ENCODE measurements at places on chromosomes 3 and 15.
A peak's percentile ranks its signal among the peaks of the same experiment; 100 is the strongest.

GRCh38 chr15:75431270-75431669 lies 20.2 kb downstream of the SIN3A start:
- no peak for DNase-seq

- no peak for DNase-seq
These were observed 19.2 kb upstream of the PLA2G4F start for GRCh38 chr15:42175671-42176070.

DNA sequence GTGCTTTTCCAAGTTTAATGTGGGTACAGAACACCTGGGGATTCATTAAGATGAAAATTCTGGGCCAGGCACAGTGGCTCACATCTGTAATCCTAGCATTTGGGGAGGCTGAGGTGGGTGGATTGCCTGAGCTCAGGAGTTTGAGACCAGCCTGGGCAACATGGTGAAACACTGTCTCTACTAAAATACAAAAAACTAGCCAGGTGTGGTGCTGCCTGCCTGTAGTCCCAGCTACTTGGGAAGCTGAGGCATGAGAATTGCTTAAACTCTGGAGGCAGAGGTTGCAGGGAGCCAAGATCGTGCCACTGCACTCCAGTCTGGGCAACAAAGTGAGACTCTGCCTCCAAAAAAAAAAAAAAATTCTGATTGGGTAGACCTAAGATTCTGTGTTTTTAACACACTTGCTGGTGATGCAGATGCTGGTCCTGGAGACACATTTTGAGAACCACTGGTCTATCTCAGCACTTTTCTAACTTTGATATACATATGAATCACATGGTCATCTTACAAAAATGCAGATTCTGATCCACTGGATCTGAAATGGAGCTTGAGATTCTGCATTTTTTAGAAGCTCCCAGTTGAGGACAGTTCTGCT lies 223.8 kb upstream of the SATB1 start:
- DNase-seq = no peak

GRCh38 chr3:111715911-111716523 lies 120.9 kb upstream of the ZBED2 start:
- peak; percentile 6 for DNase-seq

DNA sequence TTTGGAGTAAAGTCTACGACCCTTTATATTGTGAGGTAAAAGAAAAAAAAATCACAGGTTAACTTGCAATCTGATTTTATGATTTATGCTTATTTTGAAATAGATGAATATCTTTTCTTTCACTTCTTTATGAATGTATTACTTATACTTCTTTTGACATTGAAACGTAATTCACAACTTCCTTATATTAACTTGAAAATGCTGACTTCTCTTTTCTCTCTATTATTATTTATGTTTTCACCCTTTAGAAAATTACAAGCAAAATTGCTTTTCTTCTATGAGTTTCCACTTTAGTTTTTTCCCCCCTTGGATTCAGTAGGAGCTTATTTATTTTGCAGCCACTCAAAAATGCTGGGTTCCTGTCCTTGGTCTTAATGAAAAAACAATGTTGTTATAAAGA lies 25.4 kb downstream of the ACP3 start:
- no peak for DNase-seq

DNA sequence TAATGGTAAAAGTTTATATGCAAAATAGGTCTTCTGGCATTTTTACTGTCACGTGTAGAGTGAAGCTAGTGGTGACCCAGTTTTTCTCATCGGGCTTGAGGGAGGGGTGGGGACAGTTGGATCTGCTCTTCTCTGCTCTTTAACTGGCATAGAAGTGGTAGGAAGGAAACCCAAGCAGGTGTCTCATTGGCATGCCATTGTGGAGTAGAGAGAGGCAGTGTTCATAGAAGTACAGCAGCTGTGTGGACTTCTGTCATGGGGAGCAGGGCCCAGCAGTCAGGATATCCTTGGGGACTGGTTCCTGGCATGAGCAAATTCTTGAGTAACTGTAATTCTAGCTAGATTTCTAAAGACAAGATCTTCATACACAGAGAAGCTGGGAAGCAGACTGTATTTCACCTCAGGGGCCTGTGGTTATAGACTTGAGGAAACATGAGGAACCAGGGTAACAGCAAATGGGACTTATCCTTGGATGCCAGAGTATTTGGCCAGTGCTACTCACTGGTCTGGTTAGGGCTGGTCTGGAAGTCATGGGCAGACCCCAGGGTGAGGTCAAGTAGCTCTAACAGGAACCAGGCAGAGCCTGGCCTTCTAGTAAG lies 42.9 kb downstream of the CDIN1 start:
- no peak for DNase-seq

GRCh38 chr15:92908713-92909057 lies 8.6 kb downstream of the CHD2 start:
- DNase-seq = no peak

DNA sequence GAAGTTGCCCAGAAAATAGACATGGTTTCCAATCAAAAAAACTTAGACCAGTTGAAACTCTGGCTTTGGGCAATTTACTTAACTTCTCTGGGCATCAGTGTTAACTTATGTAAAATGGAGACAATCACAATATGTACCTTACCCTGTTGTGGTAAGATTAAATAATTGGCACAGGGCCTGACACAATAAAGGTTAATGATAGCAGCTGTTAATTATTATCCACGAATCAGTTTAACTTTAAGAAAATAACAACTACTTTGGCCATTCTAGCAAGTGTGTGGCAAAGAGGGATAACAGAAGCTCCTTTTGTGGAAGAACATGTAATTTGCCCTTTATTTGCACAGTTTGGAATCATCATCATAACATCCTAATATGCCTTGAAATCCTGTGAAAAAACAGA lies 787.6 kb downstream of the FHIT start:
- DNase-seq = no peak

GRCh38 chr15:48191574-48192225 lies at the start of gene CTXN2:
TSS of gene CTXN2 (plus strand) at chr15:48191665. CDS start at chr15:48201301, 9,636 bp downstream.
- DNase-seq = no peak

DNA sequence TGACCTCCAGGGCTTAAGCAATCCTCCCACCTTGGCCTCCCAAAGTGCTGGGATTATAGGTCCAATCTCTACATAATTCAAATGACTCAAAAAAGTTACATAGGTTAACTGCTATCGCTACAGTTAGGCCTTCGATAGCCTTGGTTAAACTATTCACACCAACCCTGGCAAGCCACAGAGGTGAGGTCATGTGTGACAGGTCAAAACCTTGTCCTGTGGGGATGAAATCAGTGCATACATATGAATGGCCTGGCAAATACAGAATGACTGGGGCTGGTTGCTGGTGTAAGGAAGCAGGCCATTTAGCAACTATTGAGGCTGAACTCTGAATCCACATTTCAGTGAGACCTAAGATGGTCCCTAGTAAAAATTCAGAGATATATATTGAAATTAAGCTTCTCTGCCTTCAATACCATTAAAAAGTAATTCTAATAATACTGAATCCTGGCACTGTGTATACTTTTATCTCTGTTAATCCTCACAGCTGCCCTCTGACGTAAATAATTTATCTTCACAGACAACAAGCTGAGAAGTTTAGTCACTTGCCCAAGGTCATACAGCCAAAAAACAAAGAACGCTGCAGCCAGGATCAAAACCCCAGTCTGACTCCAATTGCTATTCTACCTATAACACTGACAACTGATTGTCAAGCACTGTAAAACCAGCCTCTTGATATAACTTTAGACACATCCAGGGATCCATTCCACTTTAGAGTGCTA lies 35.3 kb downstream of the MKRN2 start:
- DNase-seq = no peak

- no peak for DNase-seq
These were observed 95.0 kb upstream of the PLSCR4 start for GRCh38 chr3:146345900-146346299.

GRCh38 chr15:90132437-90132836 lies 30.2 kb upstream of the IDH2 start:
- DNase-seq = no peak

GRCh38 chr3:66121318-66121717 lies 82.6 kb upstream of the MAGI1 start:
- DNase-seq = no peak

GRCh38 chr3:24810881-24811280 lies 316.2 kb upstream of the THRB start:
- DNase-seq = no peak

DNA sequence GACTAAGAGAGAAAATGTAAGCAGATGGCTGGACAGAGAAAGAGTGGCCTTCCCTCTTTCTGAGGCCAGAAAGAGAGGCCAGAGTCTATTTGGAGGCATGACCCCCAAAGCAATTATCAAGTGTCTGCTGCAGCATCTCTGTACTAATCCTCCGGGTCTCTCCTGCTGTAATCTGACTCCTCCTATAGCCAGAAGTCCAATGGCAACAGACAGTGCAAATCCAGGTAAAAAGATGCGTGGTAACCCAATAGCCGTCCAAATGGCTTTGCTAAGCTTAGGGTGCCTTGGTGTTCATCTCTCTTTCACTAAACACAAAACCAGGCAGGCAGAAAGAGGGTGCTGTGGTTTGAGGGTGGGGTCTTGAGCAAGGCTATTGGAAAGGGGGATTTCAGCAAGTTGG lies 91.6 kb downstream of the ADCY5 start:
- DNase-seq = no peak

DNA sequence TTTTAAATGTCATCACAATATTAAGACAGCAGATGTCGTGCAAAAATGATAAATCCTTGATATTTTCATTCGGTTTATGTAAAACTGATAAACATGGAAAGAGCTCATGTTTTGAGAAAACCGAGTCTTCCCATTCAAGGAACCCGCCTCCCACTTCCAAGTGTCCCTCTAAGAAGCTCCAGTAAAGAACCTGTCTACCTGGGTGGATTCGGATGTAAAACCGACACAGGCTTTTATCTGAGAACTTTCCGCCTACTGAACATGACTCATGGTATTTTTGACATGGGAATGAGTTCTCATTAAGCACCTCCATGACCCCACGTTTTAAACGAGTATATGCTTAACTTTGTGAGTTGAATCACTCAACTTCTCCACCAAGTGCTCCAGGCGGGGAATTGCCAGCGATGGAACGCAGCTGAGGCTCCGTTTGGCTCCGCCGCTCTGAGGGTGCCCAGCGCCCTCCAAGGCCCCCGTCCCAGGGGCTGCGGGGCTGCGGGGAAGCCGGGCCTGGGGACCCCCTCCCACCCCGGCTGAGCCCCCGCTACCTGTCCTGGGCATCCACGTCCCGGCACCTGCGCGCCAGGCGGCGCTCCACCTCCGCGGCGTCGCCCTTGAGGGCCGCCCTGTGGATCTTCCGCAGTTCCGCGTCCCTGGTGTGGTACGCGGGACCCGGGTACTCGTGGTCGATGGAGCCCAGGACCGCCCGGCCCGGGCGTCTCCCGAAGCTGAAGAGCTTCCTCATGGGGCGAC lies 119.9 kb downstream of the LMLN start:
- no peak for DNase-seq

DNA sequence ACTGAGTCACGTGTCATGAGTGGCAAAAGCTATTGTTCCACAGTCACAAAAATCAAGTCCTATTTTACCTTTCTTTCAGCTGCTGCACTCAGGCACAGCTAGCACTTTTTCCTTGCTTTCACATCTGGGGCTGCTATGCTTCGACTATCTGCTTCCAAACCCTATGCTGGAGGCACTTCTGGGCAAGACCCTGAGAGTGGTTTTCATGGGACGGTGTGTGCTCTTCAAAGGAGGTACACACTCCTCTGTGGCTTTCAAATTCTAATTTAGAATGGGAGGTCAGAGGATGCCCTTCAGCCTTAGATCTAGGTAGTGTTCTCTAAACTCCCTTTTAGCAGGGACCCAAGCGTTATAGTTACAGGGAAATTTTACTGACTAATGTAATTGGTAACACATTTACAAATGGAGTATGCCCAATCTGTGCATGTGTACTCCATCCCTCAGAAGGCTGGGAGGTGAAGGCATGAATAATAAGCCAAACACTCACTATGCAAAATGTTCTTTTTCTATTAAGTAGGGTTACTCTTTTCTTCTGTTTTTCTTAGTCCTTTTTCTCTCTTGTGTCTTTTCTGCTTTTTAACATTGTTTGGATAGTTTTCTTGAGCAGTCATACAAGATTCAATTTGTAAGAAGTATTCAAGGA lies 188.3 kb downstream of the LSAMP start:
- DNase-seq = no peak

DNA sequence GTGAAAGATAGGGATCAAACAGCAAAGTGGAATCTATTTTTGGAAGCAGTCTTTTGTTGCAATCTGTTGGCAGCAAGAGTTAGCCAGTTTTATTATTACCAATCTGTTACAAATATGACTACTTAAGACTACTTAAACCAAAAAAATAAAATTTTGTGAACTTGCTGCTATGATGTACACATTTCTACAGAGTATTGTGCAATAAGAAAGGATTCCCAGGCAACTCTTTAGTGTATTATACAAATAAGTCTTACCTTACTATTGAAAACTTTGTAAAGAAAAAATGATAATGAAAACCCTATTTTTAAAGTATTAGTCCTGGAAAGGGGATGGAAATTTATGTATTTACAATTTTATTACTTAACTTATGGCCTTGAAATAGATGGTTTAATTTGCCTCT lies 44.7 kb downstream of the CADM2 start:
- no peak for DNase-seq

DNA sequence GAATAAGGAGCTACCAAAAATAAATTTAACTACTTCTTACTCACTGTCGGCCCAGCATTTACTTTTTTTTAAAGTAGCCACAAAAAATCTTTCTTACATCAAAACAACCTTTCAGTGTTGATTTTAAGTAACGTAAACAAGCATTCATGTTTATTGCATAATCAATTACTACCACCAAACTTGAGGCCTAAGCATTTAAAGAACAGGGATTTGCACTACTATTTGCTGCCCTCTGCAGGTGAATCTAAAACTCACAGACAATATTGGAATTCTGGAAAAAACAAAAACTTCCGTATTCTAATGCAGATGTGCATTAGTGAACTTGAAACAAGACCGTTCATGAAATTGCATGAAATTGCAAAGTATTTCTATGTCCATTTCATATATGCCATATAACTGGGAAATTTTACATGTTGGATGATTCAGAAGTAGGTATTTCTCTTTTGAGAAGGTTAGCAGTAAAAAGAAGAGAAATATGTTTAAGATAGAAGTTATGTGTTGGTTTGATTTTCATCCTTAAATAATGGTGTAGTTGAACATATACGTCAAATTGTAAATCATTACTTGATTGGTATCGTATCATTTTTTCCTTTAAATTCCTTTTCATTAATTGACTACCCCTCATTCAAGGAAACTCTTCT lies 55.6 kb downstream of the CGGBP1 start:
- DNase-seq = no peak

- DNase-seq = no peak
These were observed 19.4 kb upstream of the ALDH1A3 start for GRCh38 chr15:100859970-100860828.

DNA sequence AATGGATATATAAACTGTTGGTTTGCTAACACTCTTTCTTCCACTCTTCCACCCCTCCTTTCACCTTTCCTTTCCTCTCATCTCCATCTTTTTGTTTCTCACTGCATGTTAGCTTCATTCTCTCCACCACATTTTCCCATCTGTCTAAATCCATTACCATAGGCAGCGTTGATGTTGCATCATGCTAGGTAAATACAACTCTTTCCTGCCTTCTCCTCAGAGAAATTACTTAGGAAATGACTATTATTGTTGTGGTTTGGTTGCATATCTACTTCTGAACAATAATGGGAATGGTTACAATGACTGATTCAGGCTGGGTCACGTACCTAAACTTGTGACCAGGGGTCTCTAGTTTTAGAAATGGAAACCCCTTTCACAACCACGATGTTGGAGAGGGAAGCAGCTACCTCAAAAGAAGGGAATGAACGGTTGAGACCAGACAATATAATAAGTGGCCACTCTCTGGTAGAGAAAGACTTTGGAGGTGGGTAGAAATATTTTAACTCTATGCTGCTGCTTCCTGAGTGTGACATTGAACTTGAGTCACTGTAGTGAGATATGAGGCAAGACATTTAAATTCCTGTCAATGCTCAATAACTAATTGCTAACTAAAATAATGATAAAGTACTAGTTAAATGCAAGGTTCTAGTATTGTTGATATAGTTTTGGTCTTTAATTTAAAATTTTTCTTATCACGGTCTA lies 314.1 kb upstream of the TGFBR2 start:
- no peak for DNase-seq

Data from activated naive CD8-positive, alpha-beta T cell treated with anti-CD3 and anti-CD28 coated beads, Interleukin-2, amount 50 U/mL, for 16 hours (primary cell).